GM23248 (cell line): ENCODE measurements at places on chromosomes 16 and 17.

- no peak for DNase-seq
Observed at GRCh38 chr16:81384006-81384405, 60.6 kb upstream of the CMIP start.

GRCh38 chr17:693791-694638 lies 20.6 kb downstream of the VPS53 start:
- peak; percentile 95 for DNase-seq

DNA sequence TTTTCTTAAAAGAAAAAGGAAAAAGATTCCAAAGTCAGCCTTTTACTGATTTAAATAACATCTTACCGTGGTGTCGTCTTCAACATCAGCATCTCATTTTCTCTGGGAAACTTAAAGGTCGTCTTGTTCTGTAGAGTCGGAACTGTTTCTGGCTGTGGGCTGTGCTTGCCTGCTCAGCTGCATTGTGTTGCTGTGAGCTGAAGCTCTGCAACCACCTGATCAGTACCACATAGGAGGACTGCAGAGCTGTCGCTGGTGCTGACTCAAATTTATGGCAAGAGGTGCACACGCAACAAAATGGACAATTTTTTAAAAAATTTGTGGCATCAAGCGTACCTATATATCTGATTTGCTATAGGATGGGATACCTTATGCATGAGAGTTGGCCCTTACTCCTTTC lies at the start of gene OMG:
Gene OMG (minus strand): TSS at position 150 of the 400 bp plus-strand sequence. CDS start 908 bp downstream, outside the sequence.
- no peak for DNase-seq

DNA sequence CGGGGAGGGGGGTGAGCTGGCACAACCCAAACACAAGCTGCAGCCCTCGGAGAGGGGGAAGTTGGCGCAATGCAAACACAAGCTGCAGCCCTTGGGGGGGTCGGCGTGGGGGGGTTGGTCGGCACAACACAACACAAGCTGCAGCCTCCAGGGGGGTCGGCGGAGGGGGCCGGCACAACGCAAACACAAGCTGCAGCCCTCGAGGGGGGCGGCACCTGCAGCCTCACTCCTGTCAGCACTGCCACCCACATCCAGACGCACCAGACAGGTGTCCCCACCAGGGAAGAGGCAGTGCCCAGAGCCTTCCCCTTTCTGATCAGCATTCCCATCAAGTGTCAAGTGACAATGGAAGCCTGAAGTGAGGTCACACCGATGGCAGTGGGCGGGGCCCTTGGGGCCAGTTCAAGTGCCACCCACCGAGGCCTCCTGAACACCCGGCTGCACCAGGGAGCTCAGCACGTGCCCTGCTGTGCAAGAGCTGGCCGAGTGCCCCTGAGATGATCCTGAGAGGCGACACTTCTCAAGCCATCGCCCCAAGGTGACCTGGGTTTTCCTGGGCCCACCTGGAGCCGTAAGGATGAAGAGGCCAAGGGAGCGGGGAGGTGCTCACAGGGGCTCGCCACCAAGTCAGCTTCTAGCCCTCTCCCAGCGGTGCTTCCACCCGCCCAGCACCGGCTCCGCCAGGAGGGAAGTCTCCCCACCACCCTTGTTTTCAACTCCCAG lies 59.3 kb downstream of the KLHDC4 start:
- DNase-seq, result no peak

GRCh38 chr16:83762141-83762991 lies 45.4 kb upstream of the HSBP1 start:
- DNase-seq, result no peak

DNA sequence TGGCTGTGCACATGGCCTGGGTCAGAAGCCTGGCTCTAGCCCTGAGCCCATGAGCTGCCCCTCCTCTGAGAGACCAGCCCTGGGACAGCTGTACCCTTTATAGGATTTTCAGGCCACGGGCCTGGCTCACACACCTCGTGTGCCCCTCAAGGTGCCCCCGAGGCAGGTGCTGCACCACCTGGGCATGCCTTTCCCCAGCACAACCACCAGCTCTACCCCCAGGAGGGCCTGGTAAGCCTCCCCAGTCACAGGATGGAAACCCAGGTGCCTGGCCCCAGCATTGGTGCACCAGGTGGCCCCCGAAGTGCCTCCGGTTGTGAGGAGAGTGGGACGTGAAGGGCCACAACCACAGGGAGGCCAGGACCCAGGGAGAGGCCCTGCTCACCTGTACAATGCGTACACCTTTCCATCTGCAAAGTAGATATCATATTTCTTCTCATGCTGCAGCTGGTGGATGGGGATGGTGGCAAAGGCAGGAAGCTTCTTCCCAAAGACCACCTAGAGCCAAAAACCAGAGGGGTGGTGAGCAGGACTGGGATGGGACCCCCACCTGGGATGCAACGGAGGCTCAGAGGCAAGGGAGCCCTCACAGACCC lies 6.3 kb downstream of the ZNF598 start:
- no peak for DNase-seq

DNA sequence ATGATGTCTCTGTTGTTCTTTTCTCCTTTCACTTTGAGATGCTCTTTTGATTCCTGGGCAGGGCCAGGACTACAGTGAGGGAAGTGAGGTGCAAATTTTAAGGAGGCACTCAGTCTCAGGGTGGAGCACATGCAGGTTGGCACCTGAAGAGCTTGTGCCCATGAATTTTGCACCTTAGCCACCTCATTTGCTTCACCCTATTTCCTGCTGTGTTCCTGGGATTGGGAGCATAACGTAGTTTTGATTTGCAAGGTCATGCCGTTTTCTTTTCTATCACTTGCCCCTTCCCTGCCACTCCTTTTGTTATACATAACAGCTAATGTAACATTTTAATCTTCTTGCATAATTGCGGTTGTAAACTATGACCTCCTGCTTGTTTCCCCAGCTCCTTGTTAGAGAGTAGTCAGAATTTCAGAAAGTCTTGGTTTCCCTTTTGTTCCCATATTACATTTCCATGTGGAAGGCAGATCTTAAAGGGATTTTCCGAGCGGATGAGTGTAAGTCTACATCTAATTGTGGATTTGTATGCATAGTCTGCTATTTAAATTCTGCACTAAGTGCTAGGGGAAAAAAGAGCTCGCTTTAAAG lies 9.8 kb downstream of the PMFBP1 start:
- DNase-seq, result no peak

GRCh38 chr16:31344712-31345111 lies 10.3 kb upstream of the ITGAX start:
- no peak for DNase-seq

DNA sequence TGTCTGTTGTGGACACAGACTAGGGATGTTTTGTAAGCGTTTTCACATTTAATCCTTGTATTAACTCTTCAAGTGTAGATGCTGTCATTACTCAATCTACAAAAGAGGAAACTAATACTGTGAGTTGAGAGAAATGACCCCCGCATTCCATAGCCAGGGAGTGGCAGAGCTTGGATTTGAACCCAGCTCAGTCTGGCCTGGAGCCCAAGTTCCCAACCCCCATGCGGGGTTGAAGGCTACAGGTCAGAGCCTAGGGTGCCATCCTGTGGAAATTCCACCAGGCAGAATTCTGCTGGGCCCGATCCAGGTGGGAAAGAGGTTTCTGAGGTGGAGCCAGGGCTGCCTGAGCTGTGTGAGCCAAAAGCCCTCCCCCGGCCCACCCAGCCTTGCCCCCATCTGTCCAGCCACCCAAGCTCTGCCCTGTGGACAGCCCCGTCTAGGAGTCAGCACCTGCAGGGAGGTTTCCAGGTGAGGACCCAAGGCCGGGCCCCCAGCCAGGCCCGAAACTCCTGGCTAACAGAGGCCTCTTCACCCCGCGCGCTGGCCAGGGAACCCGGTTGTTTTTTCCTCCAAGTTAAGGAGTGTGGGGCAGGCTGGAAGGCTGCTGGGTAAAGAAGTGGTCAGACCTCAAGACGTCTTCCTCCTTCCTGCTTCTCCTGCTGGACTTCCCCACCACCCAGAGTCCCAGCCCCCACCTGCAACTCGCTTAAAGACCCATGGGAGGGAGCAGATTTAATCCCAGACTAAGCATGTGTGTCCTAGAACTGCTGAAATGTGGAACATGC lies 5.7 kb downstream of the MMP15 start:
- DNase-seq, result no peak

DNA sequence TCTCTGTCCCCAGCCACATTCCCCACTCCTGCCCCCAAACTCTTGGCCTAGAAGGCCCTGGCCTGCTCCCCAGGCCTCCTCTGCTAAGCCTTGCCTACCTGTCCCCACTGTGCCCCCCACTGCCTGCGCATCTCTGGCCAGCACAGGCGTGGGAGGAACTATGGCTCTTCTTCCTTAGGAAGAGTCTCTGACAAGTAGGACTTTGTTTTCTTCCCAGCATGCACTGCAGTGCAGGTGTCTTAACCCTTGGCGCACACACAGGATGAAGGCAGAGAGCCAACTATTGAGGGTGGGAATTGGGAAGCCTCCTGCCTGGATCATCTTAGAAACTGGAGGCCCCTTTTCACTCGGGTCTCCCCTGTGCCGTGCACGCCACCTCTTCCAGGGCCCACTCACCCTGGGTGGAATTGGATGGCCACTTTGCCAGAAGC lies 3.6 kb downstream of the AMDHD2 start:
- no peak for DNase-seq

DNA sequence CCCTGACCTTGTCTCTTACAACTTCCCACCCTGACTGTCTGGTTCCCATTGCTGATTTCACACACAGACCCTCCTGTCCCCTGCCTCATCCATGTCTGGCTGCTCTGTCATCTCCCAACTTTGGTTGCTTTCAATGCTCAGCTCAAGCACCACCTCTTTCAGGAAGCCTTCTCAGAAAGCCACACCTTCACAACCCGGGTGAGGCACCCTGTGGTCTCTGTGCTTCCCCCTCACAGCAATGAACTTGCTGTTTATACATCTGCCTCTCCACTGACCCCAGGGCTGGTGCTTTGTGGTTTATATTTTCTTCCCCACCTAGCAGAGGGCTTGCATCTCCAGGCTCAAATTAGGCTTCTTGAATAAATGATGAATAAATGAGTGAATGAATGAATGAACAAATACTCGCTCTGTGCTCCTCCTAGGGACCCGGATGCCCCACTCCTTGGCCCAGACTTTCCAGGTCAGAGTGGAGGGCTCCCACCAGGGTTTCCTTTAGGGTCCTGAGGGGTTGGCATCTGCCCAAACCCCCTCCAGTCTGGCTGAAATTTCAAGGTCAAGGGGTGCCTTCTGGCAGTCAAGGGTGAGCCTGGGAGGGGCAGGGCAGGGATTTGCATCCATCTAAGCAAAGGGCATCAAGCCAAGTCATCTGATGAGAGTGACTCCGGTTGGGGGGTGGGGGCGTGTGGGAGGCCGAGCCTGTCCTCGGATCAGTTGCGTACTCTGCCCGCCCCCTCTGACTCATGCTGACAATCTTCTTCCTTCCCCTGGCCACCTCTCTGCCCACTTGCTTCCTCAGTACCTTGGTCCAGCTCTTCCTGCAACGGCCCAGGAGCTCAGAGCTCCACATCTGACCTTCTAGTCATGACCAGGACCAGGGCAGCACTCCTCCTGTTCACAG lies at the start of gene ITGAX:
Gene ITGAX (plus strand): TSS at position 783 of the 898 bp plus-strand sequence. CDS start 79 bp downstream, at position 862.
- peak; percentile 46 for DNase-seq

DNA sequence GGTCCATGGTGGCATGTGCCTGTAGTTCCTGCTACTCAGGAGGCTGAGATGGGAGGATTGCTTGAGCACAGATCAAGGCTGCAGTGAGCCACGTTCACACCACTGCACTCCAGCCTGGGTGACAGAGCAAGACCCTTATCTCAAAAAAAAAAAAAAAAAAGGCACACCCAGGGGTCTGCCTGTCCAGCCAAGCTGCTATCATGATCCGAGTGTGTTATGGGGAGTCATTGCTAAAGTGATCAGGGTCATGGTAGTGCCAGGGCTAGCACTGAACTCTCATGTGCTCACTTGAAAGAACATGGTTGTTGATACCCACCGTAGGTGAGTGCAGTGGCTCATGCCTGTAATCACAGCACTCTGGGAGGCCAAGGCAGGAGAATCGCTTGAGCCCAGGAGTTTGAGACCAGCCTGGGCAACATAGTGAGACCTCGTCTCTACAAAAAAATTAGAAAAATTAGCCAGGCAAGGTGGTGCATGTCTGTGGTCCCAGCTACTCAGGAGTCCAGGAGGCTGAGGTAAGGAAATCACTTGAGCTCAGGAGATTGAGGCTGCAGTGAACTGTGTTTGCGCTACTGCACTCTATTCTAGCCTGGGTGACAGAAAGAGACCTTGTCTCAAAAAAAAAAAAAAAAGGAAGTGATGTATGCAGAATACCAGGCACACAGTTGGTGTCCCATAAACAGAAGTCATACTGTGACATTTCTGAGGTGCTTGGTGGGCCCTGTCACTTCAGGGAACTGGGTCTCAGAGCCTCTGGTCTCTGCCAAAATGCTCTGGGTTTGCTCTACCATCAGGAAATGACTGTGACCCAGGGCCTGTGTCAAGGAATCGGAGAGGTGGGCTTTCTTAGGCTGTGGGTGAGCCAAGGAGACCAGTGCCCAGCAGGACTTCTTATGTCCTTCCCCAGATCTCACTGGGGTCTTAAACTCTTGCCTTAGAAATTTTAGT lies 2.2 kb downstream of the PRM1 start:
- DNase-seq, result no peak

DNA sequence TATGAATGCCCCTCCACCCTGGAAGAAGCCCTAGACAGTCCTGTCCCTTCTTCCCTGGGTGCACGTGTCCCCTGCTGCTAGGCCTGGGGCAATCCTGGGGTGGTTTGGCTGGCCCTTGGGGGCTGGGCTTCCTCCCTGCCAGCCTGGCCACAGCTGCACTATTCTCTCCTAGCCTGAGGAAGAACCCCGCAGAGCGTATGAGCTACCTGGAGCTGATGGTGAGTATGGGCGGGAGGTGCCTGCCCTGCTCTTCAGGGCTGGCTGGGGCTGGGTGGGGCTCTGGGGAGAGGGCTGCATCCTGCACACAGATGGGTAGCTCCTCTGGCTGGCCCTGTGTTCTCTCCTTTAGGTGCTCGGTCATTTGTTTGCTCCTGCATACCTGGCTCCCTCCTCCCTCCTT lies 28.8 kb downstream of the MAP2K3 start:
- DNase-seq, result no peak

- DNase-seq, result no peak
Observed at GRCh38 chr16:19657831-19658230, 60.2 kb downstream of the KNOP1 start.

DNA sequence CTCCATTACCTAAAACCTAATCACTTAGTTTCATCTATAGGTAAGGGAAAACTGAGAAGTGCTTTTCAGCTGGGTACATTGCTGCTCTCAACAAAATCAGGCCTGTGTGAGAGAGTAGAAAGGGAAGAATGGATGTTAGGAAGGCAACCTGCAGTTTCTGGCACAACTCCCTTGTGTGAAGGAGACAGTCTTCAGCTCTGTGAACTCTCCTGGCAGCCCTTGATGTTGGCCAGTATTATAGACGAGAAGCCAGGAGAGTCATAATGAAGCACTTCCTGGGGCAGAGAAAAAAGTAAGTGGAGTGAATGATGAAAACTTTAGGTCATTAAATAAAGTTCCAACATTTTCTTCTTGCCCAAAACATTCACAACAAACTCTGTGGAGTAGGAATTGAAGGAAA lies 260.1 kb downstream of the IRX3 start:
- peak; percentile 37 for DNase-seq
